ENCODE measurements at places on chromosomes 3 and 15.

GRCh38 chr3:65532215-65532614 is 506.5 kb downstream of the MAGI1 start:
- DNase-seq = no peak

DNA sequence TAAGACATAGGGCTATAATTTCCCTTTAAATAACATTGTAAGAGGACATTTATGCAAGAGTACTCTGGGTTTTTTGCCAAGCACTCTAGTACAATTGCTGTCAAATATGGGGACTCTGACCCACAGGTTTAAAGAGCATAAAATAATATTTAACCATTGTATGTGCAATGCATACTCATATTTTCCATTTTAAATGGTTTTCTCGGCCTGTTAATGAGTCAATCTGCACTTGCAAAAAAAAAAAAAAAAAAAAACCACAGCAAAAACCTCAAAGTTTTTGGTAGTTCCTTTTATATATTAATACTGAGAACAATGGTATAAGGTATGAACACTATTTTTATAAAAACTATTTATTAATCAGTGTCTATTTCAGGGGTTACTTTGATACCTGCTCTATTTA is 304.0 kb upstream of the CBLB start:
- no peak for DNase-seq

GRCh38 chr3:53200501-53201498 is 39.8 kb downstream of the PRKCD start:
- no peak for DNase-seq

DNA sequence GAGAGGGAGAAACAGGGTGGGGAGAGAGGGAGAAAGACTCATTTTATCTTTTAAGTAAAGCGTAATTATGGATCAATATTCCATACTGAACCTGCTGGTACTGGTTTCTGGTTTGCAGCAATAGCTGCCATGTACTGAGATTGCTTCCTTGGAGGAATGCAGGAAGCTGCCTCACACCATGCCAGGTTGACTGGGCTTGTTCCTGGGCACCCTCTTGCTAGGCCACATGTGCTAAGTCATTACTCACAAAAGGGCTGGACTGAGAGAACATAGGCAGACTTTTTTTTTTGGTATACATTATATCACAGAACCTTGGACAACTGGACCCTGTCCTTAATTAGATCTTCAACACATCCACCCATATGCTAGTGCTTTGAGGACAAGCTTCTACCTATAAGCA is 193.4 kb downstream of the ZNF621 start:
- no peak for DNase-seq

DNA sequence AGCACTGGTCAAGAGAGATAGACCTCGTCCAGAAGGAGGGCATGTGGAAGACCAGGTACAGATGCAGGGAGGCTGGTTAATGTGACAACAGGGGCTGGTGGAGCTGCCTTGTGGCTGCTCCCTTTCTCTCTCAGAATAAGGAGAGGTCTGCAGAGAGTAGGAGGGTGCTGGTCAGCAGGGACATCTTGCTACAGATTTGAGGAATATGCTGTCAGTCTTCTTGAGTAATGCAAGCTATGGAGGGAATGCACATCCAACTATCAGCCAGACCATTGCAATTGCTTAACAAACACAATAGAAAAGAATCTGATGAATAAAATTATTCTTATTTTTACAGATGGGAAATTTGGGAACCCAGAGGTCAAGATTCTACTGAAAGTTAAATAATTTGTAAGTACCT is 20.3 kb upstream of the SIAH2 start:
- DNase-seq = no peak

GRCh38 chr3:154062513-154062912 is 58.7 kb upstream of the ARHGEF26 start:
- DNase-seq = no peak

GRCh38 chr3:13482106-13482690 is 2.1 kb downstream of the HDAC11 start:
- no peak for DNase-seq
